CD4-positive, alpha-beta T cell treated with Interleukin-12 subunit alpha and Interleukin-12 subunit beta, for 1 hour (primary cell): ENCODE measurements at places on chromosomes 16 and 17.

DNA sequence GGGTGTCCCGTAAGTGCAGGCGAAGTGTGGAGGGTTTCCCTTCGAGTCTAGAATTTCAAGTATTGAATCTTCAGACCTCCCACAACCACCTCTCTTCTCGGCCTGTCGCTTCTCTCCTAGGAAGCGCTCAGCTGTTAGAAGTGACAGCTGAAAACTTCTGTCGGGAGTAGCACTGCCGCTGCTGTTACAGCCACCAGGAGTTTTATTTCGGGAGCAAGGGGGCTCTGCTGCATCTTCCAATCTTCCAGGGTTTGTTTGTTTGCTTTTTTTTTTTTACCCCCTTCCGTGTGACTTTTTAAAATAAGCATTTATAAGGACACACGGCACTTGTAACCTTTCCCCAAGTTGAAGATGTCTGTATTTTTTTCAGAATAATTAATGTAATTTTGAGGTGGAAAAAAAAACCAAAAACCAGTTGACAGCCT lies 767 bp downstream of the RPS6KB1 start:
- DNase-seq, result peak; percentile 38

DNA sequence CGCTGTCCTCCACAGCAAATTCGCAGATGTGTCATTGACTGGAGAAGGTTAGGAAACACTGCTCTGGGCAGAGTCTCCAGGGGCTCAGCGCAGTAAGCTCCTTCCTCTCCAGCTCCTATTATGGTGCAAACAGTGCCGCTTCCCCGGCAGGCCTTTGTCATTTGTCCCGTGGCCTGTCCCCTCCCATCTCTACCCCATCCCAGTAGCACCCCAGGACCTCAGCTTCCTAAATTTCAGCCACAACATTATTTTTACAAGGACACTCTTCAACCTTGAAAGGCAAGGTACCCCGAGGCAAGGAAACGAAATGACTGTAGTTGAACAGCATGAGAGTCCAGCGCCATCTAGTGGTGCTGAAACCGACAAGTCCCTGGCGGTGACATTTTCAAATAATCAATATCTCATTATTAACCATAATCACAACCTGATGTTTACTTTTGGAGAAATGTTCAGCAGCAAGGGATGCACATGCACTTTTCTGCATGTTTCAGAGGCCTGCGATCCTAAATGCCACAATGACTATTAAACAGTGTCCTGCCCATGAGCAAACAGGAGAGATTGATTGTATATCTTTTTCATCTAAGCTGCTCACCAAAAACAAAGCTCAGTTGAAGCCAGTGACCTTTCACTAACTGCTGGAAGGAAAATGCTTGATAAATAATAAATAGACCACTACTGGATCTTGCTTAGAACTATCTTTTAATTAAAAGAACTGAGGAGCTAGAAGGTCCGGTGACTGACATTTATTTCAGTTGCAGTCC lies 16.5 kb downstream of the MRPS23 start:
- peak; percentile 71 for DNase-seq

DNA sequence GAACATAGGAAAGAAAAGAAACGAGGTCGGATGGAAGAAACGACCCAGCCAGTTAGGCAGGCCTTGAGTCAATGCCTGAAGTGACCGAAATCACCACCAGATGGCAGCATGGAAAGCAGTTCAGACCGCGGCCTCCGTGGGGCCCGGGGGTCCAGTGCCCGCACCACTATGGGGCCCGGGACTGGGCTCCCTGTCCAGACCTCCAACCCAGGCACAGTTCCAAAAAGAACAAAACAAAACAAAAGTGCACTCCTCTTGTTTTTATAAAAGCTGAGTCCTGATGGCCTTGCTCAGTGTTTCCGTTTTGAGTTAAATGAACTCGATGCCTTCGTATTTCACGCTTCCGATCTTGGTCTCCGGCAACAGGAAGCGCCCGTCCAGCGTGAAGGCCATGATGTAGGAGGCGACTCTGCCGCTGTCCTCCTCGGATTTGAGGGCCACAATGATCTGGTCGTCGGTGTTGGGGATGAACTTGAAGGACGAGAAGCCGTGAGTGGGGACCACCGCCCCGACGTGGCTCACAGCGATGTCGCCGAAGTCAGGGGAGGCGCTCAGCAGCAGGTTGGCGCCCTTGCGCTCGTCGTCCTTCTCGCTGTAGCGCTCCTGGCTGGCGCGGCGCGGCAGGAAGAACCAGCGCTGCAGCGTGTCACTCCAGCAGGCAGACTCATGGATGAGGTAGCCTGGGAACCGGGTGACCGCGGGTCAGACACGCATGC lies 13.7 kb upstream of the LGALS3BP start:
- peak; percentile 44 for DNase-seq

GRCh38 chr17:44039829-44040635 lies 25.3 kb upstream of the TMEM101 start:
- DNase-seq, result no peak

GRCh38 chr17:1126801-1127550 lies 52.8 kb downstream of the ABR start:
- no peak for DNase-seq

DNA sequence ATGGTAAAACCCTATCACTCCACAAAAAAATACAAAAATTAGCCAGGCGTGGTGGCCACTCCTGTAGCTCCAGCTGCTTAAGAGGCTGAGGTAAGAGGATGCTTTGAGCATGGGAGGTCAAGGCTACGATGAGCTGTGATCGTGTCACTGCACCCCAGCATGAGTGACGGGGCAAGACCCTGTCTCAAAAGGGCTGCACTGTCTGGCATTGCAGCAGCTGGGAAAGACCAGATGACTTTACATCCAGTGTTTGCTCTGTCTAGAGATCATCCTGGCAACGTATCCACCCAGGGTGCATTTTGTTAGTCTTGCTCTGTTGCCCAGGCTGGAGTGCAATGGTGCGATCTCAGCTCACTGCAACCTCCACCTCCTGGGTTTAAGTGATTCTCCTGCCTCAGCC lies 52.0 kb downstream of the MRM3 start:
- DNase-seq, result no peak

DNA sequence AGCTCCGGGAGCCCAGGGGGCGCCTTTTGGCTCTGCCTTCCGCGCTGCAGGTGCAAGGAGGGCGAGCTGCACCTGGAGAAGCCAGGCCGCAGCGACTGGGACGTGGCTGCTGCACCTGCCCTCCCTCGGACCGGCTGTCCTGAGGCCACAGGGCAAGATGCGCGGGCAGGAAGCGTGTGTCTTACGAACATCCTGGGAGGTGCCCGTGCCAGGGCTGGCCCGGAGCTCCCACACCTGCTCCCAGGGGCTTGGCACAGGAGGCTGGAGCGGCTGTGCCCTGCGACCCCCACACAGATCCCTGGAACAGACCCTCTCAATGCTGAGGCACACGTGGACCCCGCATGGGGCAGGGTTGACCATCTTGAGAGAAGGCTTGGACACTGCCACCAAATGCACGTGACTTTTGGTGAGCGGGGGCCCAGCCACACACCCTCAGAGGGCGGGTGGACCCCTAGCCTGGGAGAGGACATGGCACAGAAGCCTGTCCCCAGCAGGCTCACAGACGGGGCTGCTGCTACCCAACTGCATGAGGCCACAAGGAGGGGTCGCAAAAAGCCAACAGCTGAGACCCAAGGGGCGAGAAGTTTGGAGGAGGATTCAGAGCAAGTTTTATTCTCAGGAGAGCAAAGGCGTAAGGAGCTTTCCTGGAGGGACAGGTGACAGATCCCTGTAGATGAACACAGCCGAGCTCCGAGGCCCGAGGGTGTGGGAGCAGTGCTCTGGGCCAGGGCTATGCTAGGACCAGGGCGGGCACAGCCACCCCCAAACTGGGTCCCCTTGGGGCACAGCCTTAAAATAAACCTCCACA lies 11.4 kb downstream of the NDUFAF8 start:
- no peak for DNase-seq

DNA sequence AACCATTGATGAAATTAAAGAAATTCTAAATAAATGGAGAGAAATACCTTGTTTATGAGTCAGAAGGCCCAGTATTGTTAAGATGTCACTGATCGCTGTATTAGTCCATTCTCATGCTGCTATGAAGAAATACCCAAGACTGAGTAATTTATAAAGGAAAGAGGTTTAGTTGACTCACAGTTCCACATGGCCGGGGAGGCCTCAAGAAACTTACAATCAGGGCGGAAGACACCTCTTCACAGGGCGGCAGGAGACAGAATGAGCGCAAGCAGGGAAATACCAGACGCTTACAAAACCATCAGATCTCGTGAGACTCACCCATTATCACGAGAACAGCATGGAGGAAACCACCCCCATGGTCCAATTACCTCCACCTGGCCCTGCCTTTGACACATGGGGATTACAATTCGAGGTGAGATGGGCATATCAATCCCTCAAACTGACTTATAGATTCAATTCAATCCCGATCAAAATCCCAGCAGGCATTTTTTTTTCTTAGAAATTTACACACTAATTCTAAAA lies 157.2 kb downstream of the ENGASE start:
- DNase-seq, result no peak

DNA sequence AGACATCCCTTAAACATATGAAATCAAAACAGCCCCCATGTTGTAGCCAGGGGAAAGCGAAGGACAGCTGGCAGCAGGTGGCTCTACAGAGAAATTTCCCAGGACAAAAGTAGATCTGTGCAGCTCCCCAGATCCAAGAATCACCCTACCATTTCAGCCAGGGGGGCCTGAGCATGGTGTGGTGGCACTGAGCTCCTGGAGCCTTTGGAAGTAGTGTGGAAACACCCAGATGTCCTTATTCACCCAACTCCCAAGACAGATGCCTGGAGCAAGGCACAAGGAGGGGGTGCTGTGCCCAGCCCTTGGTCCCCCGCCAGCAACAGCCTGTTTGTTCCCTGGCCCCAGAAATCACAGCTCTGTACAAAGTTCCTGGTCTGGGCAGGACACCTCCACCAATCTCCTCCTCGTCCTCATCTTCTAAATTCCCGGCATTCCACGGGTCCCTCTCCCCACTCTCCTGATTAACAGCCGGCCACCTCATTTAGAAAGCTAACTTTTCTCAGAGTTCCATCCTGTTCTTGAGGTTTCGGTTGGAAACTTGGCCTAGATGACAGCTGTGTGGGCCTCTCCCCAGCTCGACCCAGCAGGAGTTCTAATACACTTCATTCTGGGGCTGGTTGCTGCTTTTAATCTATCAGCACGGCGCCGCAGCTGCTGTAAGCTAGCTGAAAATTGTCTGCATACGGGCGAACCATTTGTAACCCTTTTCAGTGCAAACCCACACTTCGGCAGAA lies 191.1 kb downstream of the C16orf78 start:
- DNase-seq, result no peak

DNA sequence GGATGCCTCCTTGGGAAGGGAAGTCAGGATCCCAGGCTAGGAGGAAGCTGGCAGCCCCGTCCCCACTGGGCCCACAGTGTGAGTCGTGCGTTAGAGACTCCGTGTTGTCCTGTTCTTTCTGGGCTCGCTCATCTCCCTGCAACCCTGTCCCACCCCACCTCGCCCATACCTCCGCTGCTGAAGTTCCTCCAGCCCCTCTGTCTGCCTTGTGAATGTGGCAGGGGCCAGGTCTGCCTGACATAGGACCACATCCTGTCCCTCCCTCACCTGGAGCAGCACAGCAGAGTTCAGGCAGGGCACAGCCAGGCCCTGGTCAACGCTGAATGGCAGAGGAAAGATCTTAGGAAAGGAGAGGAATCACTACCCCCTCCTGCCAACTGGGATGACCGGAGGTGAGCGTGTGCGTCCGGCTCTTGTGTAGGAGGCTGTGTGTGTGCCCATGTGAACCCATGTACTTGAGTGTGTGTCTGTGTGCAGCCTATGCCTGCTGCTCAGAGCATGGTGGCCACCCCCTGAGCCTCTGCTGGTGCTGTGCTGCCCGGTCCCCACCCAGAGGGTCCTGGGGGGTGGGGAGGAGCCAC lies 12.8 kb downstream of the KCNJ18 start:
- no peak for DNase-seq

DNA sequence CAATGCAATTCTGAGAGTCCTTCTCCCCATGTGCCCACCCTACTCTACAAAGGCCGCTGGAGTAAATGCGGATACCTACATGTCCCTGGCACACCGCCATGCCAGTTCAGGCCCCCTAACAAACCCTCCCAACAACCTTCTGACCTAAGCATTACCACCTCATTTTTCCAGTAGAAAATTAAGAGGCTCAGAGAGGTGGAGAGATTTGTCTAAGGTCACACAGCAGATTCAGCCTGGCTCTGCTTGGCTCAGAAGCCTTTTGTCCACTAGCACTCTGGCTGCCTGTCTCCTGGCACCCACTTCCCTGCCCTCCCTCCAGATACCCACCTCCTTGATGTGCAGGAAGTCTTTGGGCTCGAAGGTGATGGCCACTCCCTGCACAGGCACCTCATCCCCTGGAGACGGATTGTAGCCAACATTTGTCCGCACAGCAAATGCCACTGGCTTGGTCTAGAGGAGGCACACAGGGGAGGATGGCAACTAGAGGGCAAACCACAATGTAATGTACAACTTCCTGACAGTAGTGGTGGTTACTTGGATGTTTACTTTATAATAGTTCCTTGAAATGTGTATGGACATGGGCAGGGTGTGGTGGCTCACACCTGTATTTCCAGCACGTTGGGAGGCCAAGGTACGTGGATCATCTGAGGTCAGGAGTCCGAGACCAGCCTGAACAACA lies 10.2 kb downstream of the CACNB1 start:
- DNase-seq, result no peak

- DNase-seq, result no peak
Measured at GRCh38 chr17:75635610-75636202, 2.5 kb downstream of the SMIM5 start.

DNA sequence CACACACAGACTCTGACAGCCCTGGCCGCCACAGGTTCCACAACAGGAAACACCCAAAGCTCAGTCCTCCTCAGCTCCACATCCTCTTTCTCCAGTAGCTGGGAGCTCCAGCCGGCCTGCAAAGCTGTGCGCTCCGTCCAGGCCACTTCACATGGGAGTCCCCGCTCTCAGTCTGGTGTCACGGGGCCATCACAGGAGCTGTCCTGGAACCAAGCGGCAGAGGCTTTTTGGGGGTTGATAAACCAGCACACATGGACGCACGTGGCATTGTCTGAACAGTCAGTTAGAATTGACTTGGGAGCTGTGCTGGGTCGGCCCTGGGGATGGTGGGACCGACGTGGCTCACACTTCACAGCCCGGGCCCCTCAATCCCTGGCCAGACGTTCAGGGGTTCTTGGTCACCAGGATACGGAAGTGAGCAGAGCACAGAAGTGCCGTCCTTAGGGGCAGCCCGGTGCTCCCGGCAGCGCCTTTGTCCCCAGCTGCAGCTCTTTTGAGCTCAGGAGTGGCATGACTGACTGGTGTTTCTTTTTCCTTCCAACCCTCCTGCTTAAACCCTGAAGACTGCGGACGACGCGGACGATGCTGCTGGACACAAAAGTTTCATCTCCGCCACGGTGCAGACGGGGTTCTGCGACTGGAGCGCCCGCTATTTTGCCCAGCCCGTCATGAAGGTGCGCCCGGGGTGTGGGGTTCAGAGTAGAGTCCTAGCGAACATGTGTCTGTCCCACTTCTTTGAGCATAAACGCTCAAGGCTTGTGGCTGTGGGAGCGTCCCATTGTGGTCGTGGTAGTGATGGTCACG lies 66.6 kb upstream of the CHMP6 start:
- no peak for DNase-seq

GRCh38 chr17:36808180-36808661 lies 129.1 kb upstream of the LHX1 start:
- no peak for DNase-seq
